ENCODE measurements at places on chromosomes 6 and 20. TPM values are rescaled to one million over a fixed set of nuclear protein-coding genes. Genes with fewer than 3 reads are reported as not detected.

CFAP61 gene
- not detected for total RNA-seq

FNDC11 gene
- total RNA-seq: 0.40 TPM

RBM38 gene
- total RNA-seq: 22.6 TPM

TFAP2C gene
- not detected for total RNA-seq

ADGRF1 gene
- not detected for total RNA-seq

ESF1 gene
- 22.7 TPM for total RNA-seq

FOXC1 gene
- total RNA-seq: 28.7 TPM

TCF15 gene
- 0.13 TPM for total RNA-seq

FBXO30 gene
- 24.1 TPM for total RNA-seq

CPXM1 gene
- 0.14 TPM for total RNA-seq

COL19A1 gene
- not detected for total RNA-seq

TGM3 gene
- total RNA-seq: not detected

HCRTR2 gene
- not detected for total RNA-seq

TNFRSF6B gene
- total RNA-seq: 13.2 TPM

MAPK13 gene
- 1.9 TPM for total RNA-seq

SEMG2 gene
- total RNA-seq: not detected

LTA gene
- total RNA-seq: not detected

SPAG4 gene
- total RNA-seq: 7.8 TPM

GRIK2 gene
- not detected for total RNA-seq

Measured in thoracic aorta endothelial cell (primary cell).